ENCODE measurements at places on chromosomes 6 and 20.
A peak's percentile ranks its signal among the peaks of the same experiment; 100 is the strongest.

GRCh38 chr6:5025911-5026819 lies 22.3 kb upstream of the RPP40 start:
- DNase-seq = peak; percentile 14

- no peak for DNase-seq
Observed at GRCh38 chr20:38267296-38267695, 6.8 kb upstream of the KIAA1755 start.

DNA sequence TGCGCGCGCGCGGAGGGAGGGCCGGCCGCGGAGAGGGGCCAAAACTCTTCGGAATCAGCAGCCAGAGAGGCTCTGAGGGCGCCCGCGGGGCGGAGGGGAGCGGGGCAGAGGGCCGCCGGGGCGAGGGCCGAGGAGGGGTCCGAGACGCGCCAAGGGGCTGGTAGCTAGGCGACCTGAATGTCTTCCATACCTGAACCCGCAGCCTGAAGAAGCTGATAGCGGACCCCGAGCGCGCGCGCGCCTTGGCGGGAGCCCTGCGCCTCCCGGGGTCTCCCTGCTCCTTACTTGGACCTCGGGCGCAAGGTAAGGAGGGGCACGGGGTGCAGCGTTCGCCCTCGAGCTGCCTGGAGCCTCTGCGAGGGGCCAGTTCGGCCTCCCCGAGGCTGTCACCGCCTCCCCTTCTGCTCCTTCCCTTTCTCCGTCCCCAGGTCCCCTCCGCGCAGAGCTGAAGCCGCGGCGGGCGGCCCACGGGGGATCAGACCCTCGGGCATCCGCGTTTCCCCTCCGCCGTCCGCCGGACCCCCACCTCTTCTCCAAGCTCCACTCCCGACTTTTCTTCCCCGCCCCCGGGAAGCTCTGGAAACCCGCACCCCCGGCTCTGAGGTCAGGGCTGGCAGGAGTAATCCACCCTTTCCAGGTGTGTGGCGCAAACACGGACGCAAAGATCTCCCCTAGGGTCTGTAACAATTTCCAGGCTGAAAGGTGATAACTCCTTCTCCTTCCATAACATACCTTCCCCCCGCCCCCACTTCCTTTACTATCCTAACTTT lies 13.1 kb upstream of the DEK start:
- DNase-seq = no peak

- DNase-seq = no peak
Observed at GRCh38 chr6:7786214-7786661, 60.3 kb downstream of the BMP6 start.

DNA sequence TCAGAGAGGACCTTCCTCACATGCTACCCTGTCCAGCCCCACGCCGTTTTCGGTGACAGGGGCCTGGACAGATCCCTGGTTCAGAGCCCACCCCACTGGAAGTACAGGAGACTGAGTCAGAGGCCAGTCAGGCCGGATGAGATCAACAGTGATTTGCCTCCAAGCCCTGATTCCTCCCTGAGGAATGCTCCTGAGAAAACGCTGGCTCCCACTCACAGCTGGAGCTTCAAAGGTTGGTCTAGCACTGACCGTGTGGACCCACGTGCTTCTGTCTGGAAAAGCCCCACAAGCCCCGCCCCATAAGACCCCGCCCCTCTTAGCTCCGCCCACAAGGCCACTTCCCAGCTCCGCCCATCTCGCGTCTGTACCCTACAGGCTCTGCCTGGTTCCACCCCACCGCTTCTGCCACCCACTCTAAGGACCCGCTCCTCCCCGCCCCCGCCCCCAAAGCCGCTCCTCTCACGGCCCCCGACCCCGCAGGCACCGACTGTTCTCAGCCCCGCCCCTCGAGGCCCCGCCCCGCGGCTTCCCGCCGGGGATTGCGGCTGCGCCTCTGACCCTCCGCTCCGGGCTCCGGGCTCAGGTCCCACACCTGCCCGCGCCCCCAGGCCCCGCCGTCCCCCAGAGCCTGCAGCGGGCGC lies 64.9 kb upstream of the BHLHE23 start:
- peak; percentile 55 for DNase-seq

DNA sequence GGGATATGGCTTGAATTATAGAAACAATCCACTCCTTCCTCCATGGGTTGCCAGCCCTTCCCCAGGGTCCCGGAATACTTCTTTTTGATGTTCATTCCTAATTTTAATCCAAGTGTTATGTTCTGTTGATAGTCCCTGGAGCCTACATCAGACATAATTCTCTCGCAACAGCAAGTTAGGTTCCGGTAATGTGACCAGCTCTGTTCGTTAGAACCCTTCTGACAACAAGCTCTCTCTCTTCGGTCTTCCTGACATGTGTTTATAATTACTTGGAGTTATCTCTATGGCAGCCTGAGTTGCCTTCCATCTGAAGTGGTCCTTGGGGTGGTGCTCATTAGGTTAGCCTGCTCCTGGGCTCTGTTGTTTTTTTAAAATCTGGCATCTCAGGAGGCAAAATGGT lies 506.9 kb upstream of the JARID2 start:
- DNase-seq = no peak

GRCh38 chr6:42968783-42969182 lies 8.2 kb downstream of the GNMT start:
- DNase-seq = no peak

- peak; percentile 65 for DNase-seq
Observed at GRCh38 chr6:134657751-134658527, 292.0 kb downstream of the ALDH8A1 start.

- DNase-seq = no peak
Observed at GRCh38 chr6:41372832-41373626, 37.6 kb downstream of the NCR2 start.

GRCh38 chr6:129890701-129891100 lies 29.6 kb upstream of the TMEM244 start:
- DNase-seq = peak; percentile 63

GRCh38 chr20:48897305-48898010 lies 24.1 kb upstream of the ARFGEF2 start:
- peak; percentile 88 for DNase-seq

- DNase-seq = peak; percentile 21
Observed at GRCh38 chr6:107179004-107179403, 63.7 kb upstream of the BEND3 start.

GRCh38 chr6:6946206-6947155 lies 161.3 kb upstream of the RREB1 start:
- DNase-seq = no peak

- DNase-seq = no peak
Observed at GRCh38 chr6:36608788-36609563, 14.8 kb downstream of the SRSF3 start.

GRCh38 chr6:114376611-114377175 lies 33.9 kb upstream of the HS3ST5 start:
- DNase-seq = no peak

DNA sequence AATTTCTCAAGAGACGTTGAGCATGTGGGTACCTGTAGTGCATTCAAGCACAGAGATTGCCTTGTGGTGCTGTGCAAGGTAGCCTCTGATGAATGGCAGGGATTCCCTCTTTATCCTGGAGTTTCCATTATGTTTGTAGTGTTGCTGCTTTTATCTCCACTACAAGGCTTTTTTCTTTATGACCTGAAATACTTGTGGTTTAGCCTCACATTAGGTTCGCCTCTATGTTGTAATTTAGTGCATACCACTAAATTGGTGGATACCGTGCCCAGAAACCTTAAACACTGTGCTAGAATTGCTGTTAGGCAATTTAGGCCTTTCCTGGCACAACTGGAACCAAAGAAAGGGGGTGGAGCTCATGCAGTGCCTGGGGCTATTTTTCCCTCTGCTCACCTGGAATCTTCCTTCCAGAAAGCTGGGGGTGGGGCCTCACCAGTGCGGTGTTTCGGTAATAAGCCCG lies 76.8 kb downstream of the NCOA7 start:
- DNase-seq = peak; percentile 92

DNA sequence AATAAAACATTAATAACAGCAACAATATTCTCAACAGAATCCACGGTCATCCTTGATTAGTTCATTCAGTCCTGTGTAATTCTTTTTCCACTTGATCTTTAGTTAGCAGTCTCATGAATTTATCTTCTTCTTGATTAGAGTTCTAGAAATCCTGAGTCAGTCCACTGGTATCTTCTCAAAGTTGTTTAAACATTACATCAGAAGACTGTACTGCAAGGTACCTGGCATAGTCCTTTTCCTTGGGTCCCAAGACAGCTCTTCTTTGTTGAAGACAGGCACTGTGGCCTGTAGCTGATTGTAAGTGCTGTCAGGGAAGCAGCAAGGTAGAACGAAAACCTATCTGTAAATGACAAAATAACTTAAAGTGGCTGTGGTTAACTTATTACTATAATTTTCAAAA lies 11.8 kb downstream of the MAP3K4 start:
- peak; percentile 29 for DNase-seq

- DNase-seq = peak; percentile 52
Observed at GRCh38 chr6:89792881-89793280, 26.7 kb downstream of the MDN1 start.

GRCh38 chr6:10141746-10142443 lies 273.0 kb downstream of the TFAP2A start:
- peak; percentile 68 for DNase-seq

DNA sequence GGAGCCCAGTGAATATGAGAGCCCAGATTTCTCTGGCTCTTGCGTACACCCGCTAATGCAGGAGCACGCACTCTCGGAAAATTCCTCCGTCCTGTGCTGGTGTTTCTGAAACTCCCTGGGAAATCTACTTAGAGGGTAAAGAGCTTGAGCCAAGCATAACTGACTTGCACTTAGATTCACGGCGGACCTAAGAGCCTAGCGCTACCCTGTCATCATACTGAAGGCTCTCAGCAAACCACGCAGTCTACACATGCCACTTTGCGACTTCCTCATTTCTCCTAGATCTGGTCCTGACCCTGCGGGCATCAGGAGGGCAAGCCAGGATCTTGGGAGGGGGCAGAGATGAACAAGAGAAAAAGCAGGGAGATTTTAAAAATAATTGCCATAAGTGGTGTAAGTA lies 324.7 kb downstream of the CD83 start:
- no peak for DNase-seq

DNA sequence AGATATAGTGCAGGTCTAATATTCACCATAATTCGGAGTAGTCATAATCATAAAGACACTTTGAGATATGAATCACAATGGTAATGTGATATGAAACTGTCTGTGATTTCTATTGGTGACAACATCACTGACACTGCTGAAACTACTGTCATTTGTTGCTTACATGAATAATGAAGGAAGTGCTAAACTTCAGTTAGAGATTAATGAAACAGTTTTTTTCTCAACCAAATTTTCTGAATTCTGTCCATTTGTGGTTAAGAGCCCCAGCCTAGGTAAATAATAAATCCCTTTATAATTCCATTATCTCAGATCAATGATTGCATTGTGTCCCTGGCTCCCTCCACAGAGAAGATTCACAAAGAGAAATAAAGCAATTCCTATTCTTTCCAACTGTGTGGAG lies 122.6 kb downstream of the HIVEP2 start:
- no peak for DNase-seq

DNA sequence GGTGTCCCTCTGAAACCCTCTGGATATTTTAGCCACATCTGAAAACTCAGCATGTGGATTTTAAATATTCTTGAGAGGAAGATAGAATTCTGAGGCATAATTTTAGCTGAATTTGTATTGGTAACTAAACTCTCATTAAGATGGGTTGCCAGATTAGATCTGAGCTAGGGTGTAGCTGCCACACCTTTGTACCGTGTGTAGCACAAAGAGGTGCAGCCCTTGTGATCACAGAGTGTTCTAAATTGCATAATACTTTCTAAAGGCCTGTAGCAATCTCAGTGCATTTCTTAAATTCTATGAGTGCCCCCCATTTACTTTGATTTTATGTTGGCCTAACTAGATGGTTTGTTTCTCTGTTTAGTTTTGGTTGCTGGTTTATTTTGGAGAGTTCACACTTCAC lies 53.0 kb downstream of the FLRT3 start:
- peak; percentile 29 for DNase-seq

- no peak for DNase-seq
Observed at GRCh38 chr6:87993356-87993755, 54.3 kb upstream of the SPACA1 start.
